GM04503 (cell line): ENCODE measurements at places on chromosomes 4 and X.

DNA sequence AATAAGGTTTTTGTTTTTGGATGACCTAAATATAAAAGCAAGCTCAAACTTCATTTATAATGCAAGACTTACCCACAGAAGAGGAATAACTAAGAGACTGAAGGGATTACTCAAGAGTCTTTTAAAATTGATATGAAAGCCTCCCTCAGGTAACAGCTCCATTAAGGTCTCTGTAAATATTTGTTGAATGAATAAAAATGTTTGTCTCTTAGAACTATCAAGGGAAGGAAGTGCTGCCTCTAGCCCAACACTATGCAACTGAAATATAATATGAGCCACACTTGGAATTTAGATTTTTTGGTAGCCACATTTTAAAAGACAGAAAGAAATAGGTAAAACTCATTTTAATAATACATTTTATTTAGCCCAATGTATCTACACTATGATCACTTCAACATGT, 127.8 kb downstream of the SH3RF1 start:
- DNase-seq, result no peak

- no peak for DNase-seq
These were observed 3.5 kb downstream of the CNOT6L start for GRCh38 chr4:77815636-77816035.

DNA sequence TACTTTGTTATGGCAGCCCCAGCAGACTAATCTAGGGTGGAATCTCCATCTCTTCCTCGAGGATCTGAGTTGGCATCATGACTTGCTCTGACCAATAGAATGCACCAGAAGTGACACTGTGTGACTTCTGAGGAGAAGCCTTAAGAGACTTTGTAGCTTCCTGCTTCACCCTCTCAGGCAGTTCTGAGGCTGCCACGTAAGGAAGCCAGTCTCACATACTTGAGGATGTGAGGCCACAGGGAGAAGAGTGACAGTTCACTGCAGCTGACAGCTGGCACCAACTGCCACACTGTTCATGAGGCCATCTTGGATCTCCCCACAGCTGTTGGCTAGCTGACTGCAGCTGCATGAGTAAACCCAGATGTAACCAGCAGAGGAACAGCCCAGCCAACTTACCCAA, 29.3 kb upstream of the BCOR start:
- no peak for DNase-seq

- no peak for DNase-seq
These were observed 1.2 kb upstream of the TREX2 start for GRCh38 chrX:153446950-153447580.

- DNase-seq, result no peak
These were observed 110.4 kb downstream of the AFF1 start for GRCh38 chr4:87045234-87045558.
